ENCODE measurements at places on chromosomes 12 and 14.

GRCh38 chr12:58323676-58324075, 382.3 kb downstream of the ATP23 start:
- DNase-seq = no peak

- DNase-seq = no peak
Measured at GRCh38 chr12:102342281-102343006, 137.9 kb downstream of the IGF1 start.

GRCh38 chr12:82440885-82441284, 82.6 kb downstream of the METTL25 start:
- DNase-seq = no peak

DNA sequence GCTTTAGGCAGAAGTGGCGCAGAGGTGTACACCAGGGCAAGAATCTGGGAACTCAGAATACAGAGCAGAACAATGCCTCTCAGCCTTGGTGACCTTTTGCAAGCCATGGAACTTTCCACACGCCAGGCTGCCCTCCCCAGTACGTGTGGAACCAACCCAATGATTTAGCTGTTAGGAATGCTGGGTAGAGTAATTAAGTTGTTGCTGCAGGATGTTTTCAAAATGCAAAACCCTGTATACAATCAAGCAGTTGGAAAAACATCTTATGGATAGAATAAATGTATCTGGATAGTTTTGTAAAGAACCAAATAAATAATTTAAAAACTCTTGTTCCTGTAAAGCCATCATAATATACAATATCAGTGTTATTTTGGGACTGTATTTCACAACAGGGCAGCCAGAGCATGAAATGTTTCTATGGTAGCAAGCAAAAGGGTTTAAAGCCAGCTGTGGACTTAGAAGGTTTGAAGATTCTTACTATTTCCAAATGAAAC, 19.4 kb downstream of the PPP1R36 start:
- DNase-seq = no peak

GRCh38 chr12:113291586-113291985, 43.3 kb downstream of the SLC8B1 start:
- no peak for DNase-seq

GRCh38 chr12:8906266-8907180, 7.8 kb upstream of the PHC1 start:
- no peak for DNase-seq

DNA sequence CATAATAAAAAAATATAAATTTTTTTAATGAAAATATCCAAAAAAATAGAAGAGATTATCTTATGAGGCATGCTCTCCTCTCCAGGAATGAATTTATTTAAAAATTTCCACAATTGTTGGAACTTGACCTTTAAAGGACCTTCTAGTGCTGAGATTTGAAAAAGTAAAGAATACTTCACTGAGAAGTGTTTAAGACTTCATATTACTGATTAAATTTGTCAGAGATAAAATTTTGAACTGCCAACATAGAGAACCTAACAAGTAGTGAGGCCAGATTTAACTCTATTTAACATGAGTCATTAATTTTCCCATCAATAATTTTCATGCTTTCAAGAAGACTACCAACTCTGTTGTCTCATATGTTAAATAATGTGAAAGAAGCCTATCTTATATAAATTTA, 14.5 kb downstream of the CAPRIN2 start:
- DNase-seq = no peak

- no peak for DNase-seq
Measured at GRCh38 chr12:106508966-106509365, 73.8 kb upstream of the RFX4 start.

- DNase-seq = no peak
Measured at GRCh38 chr12:4610481-4610880, 38.4 kb downstream of the AKAP3 start.

DNA sequence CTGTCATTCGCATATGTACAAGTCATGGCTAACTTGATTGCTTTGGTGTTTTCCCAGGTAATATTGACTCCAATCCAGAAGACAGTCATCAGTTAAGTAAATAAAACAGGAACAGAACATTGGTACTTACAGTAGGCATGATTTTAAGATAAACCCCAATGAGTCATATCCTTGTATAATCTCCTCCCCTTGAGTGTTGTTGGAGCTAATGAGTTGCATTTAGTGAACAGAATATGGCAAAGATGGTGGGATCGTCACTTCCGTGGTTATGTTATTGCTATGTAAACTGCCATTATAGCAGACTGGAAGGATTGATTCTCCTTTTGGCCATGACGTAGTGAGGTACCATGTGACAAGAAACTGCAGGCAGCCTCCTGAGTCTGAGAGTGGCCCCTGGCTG, 102.2 kb downstream of the TMX1 start:
- no peak for DNase-seq

GRCh38 chr12:124230117-124230757, 64.7 kb upstream of the RFLNA start:
- no peak for DNase-seq

- no peak for DNase-seq
Measured at GRCh38 chr12:42704340-42704739, 114.8 kb upstream of the PRICKLE1 start.

DNA sequence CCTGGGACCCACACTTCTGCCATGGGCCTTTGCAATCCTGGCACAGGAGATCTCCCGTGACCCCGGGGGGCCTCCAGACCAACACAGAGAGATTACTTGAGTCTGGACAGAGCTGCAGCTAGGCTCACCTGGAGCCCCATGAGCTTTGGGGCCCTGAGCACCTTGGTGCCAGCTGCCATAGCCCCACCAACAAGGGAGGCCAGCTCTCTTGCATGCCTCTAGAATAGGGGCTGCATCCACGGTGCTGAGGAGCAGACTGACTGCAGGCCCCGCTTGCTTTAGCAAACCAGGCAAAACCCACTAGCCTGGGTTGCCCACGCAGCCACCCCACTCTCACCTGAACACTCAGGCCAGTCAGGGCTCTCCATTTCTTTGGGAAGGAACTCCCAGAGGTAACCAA, 3.7 kb upstream of the OR4N2 start:
- DNase-seq = no peak

GRCh38 chr12:104207416-104208205, 8.0 kb upstream of the TXNRD1 start:
- no peak for DNase-seq

- peak; percentile 63 for DNase-seq
Measured at GRCh38 chr12:49622501-49623141, 740 bp upstream of the PRPF40B start.

DNA sequence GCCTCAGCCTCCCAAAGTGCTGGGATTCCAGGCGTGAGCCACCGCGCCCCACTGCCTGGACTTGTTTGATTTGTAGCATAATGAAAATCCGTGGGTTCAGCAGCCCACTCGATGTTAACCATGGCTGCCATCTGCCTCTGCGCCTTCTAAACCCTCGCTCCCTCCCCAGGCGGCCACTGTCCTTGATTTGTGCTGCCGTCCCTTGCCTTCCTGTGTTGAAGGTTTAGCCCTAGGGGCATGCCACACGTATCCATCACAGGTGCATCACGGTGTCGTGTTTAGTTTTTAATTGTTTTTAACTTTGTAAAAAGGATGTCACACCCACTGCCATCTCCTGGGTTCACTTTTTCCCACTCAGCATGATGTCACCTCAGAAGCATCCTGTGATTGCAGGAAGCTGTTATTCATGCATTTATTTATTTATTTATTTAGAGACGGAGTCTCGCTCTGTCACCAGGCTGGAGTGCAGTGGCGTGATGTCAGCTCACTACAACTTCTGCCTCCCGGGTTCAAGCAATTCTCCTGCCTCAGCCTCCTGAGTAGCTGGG, 24.5 kb upstream of the ULK1 start:
- no peak for DNase-seq

DNA sequence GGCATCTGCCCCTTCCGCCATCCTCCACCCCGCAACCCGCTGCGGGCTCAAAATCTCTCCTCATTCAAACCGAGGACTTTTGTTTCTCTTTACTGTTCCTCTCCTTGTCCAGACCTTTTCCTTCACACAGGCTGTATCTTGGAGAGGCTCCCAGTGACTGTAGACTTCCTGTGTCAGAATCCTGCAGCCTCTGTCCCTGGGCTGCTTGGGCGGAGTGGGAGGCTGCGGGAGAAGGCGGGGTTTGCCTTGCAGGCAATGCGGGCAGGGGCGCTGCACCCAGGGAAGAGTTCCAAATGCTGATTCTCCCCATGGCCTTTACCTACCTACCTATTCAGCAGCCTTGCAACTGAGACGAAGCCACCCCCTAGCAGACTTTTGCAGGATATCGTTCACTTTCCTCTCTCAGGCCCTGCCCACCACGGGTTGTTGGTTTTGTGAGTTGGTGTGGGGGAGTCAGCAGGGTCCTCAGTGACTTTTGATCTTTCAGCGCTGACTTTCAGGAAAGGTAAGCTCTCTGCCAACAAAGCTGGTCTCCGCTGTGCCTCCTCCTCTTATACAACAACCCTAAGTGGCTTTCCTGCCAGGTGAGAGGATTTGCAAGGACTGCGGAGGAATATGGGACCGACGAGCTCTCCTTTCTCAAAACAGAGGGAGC, 79.0 kb upstream of the KCNA1 start:
- DNase-seq = no peak

DNA sequence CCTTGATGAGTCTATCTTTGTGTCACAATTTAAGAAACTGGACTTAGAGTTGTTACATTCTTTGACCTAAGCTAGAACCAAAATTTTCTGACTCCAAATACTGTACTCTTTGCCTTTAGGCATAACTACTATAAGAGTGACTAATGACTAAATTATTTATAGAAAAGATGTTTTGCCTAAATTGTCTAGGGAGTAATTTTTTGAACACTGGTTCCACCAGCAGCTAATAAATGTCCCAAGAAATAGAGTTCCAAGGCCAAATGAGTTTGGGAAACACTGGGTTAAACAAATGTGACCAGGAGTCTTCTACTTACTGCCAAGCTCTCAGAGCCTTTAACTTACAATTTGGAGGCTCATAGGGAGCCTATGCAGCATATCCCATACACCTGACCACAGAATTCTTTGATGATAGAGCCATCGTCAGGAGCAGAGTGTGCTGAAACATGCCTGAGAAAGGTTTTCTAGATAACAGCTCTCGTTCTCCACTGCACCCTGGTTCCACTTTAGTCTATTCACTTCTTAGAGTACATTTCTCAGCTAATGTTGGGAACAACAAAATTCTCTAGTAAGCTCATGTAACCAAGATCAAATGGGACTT, 215.9 kb upstream of the HMGA2 start:
- no peak for DNase-seq

DNA sequence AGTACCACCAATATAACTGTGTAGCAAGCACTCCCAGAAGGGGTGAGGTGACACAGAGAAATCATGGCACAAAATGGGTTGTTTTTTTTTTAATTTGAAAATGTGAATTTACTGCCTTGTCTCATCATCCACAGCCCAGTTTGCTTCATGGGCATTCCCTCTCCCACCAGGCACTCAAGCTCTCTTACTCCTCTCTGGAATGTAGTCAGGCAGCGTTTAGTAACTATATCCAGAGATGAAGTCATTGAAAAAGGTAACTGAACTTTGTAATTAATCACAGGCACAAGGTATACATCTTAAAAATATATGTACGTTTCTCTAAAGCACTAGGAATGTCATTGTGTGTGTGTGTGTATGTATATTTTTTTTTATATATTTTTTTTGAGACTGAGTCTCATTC, 91.4 kb downstream of the FAR2 start:
- DNase-seq = no peak

- DNase-seq = no peak
Measured at GRCh38 chr12:58745348-58746125, 174.8 kb downstream of the LRIG3 start.

GRCh38 chr12:5650281-5650680, 218.4 kb downstream of the NTF3 start:
- DNase-seq = no peak

GRCh38 chr12:86367137-86367536, 110.9 kb upstream of the MGAT4C start:
- DNase-seq = no peak

DNA sequence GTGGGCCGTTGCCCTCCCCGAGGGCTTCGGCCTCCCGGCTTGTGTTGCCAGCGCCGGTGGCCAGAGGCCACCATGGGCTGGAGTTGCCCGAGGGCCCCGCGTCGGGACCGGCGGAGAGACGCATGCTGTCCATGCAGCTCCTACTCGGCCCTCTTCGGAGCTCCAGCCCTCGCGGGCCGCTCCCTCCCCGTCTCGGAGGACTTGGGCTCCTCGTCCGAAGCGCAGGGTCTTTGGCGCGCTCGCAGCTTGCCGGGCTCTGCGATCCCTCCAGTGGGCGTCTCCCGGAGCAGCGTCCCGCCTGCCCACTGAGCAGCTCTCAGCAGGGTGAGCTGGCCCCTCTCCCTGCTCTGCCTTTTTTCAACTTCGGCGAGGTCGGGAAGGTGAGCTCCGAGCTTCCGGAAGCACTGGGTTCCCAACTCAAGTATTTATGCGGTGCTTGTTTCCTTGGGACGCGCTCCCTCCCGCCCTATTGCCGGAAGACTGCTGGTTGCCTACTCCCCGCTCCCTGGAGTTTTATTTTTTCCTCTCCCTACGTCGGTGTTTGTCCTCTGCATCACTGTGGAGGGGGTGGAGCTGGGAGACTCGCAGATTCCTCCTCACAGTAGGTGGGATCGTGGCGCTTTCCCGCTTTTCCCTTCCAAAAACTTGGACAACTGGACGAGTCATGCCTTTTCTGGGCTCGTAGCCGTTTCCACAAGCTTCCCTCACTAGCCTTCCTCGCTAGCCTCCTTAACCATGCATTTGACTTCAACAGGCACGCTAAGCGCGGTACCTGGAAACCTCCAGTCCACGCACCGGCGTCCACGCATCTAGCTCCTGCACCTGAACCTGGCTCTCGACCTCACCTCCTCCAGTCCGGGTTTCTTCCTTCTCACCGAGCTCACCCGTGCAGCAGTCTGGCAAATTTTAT, at the start of gene AVPR1A:
Gene AVPR1A (minus strand): TSS at position 489 of the 910 bp plus-strand sequence. CDS start 365 bp downstream, at position 124.
- no peak for DNase-seq

DNA sequence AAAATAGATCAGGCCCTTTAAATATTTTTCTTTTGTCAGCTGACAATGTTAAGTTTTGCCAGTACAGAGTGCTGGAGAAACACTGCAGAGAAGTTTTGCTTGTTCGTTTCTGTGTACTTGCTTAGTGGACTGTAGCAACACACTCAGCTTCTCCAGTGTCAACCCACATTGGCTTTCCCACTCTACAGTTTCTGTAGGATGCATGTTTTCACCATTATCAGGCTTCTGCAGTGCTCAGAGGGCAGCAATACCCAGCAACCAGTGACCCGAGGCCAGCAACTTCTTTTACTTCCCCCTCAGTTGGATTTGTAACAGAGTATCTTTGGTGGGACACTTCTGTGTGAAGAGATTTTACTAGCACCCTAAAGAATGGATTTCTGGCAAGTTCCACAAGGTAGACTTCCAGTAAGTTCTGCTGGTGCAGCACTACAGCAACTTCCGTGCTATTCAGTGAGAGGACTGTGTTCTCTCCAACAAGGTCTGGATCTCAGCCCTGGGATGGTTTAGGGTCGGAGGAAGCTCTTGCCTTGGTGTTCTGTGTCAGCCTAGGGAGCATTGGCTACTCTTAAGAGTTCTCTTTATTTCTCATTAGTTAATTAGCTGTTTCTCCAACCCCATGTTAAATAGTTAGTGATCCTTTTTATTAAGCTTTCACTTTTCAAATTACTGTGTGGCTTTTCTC, 70.4 kb downstream of the FUT8 start:
- no peak for DNase-seq

Measured in stimulated activated naive CD4-positive, alpha-beta T cell (primary cell).